Stimulated activated CD4-positive, alpha-beta T cell treated with anti-CD3 and anti-CD28 coated beads, Interleukin-2, amount 100 ng/mL, for 4 hours (primary cell): ENCODE measurements at places on chromosomes 12 and 14.

GRCh38 chr12:88867510-88867909 is 287.2 kb upstream of the KITLG start:
- no peak for DNase-seq

- no peak for DNase-seq
These were observed 44.6 kb downstream of the MAX start for GRCh38 chr14:65057695-65058094.

- no peak for DNase-seq
These were observed 24.2 kb upstream of the FOS start for GRCh38 chr14:75254381-75254822.

DNA sequence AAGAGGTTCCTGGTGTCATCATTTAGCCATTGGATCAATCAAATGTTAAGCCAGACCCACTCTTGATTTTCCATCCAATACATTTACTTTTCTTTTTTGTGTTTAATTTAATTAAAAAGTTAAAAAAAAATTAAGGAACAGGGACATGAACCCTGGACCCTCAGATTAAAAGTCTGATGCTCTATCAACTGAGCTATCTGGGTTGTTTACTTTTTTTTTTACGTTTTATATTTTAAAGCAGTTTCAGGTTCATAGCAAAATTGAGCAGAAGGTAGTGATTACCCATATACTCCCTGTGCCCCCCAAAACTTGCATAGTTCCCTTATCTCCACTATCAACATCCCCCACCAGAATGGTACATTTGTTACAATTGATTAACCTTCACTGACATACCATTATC is 3.0 kb upstream of the ACOT4 start:
- DNase-seq, result no peak

DNA sequence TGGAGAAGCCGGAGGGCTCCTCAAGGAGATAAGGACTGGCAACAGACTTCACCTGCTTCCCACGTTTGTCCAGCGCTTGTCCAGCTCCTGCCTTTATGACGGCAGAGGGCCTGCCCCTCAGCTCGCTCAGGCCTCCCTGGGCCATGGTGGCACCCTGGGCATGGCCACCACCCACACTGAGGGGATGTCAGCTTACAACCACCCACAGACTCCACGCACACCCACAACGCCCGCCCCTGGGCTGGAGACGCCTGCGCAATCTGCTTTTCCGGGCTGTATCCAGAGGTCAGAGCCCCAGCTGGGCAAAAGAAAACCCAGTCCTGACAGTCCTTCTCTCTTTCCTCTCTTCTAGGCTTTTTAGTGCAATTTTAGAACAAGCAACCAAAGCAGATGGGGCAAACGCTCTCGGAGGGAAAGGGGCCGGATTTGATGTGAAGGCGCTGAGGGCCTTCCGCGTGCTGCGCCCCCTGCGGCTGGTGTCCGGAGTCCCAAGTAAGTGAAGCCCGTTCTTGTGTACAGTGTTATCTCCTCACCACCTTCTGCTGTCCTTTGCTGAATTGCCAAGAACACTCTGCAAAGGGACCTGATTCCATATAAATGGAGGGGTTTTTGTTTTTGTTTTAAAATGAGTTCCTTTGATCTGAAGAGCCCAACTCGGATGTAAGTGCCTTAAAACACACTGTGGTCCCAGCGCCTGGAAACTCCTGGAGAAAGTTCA is 337.4 kb upstream of the FKBP4 start:
- DNase-seq, result no peak

- no peak for DNase-seq
These were observed 52.6 kb downstream of the AEBP2 start for GRCh38 chr12:19491863-19492262.

DNA sequence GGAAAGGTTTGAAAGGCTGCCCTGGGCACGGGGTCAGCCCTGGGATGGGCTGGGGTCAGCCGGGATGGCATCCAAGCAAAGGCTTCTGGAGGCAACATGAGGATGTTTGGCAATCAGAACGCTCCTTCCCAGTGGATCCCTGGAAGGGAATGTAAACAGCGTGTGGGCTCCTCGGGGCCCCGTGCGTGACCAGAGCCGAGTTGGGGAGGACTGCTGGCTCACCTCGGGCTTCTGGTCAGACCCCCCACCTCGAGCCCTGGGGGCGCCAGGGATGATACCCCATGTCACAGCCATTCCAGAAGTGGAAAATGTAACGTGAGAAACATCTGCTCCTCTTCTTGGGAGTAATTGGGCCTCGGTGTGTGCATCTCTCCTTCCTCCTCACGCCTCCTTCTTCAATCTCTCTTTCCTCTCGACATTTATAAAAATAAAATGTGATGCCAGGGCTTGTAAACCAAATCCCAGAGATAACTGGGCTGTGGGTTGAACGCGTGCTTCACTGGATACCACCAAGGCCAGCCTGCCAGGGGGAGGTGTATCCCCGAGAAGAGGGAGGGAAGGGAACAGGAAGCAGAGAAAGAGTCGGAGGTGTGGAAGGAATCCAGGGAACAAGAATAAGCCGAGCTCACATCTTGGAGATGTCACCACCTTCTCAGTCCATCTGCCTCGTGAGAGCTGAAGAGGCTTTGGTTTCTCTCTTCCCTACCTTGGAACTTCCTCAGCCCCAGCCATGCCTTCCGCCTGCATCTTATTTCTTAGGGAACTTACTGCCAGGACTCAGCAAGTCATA is 144.8 kb downstream of the NUAK1 start:
- no peak for DNase-seq

GRCh38 chr14:49992036-49992435 is 99.2 kb downstream of the ARF6 start:
- DNase-seq, result no peak

GRCh38 chr12:64009321-64010068 is 165.0 kb downstream of the SRGAP1 start:
- DNase-seq, result no peak

- no peak for DNase-seq
These were observed 380.4 kb downstream of the ETNK1 start for GRCh38 chr12:23005387-23005786.
